Endodermal cell (in vitro differentiated cells): ENCODE measurements at places on chromosomes 6 and 20. TPM values are rescaled to one million over a fixed set of nuclear protein-coding genes. Genes with fewer than 3 reads are reported as not detected.

WFDC2 gene
- 304 and 310 TPM in 2 replicates for total RNA-seq

DNA sequence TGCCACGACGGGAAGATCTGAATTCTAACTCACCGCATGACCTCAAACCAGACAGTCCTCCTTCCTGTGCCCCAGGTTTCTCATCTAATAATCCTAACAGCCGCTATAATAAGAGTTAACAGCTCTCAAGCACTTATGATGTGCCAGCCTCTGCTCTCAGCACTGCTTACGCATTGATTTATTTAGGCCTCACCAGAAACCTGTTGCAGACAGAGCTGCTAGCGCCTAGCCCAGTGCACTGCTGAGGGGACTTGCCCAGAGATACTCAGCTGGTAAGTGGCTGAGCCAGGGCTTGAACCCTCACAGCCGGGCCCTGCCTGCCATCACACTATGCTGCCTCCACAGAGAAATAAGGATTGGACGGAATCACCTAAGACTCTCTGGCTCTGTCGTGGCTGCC is 37.7 kb downstream of the GRM4 start:
- no peak for DNase-seq

- DNase-seq, result no peak
Measured at GRCh38 chr6:133827766-133828165, 61.1 kb upstream of the TCF21 start.

PABPC1L gene
- total RNA-seq, result 77.3 to 129 TPM (median 123 TPM) in 3 replicates

CD83 gene
- total RNA-seq, result 2.5 to 7.9 TPM (median 7.0 TPM) in 3 replicates

DNA sequence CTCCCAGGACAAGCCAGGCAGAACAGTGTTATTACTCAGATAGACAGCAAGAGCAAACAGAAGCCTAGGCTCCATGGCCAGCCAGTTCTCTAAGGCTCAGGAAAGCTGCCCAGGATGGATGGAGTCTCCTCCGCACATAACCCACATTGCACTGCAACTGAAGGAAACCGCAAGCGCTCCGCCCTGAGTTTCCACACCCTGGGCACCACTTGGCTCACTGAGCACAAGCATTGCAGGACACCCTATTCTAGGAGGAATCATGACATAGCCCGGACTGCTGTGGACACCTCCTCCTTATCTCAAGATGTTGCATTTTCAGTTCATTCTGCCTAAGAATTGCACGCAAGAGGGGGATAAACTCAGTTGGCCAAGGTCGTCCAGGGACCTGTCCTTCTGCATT is 42.9 kb downstream of the LINC00237 start:
- no peak for DNase-seq
